ENCODE measurements at places on chromosomes 6 and 20. TPM values are rescaled to one million over a fixed set of nuclear protein-coding genes. Genes with fewer than 3 reads are reported as not detected.

DNA sequence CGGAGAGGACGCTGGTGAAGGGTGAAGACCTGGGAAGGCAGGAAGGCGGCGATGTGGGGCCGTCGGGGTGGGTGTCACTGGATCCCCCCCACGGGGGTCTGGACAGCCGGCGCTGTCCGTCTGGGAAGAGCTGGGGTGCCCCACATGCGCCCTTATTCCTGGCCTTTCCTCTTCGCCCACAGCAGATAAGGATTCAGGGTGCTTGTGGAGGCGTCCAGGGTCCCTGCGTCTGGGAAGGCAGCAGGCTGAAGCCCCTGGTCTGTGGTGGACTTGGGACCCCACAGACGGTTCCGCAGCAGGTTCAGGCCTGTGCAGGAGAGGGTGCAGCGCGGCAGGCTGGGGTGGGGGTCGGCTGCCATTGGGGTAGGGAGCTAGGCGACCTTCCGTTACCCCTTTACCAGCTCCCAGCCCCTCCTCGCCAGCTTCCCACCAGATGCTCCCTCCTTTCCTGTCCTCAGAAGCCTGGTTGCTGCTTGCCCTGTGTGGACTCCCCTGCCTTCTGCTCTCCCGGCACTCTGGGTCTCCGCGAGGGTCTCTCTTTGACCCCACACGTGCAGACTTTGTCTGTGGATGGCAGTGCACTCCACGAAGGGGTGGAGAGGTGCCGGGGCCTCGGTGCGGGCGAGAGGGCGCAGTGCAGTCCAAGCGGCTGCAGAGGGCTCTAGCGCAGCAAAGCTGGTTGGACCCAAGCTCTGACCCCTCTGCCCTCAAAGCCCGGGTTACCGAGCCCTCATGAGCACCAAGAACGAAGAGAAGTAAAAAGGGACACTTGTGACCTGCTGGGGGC is 2.1 kb upstream of the GATA5 start:
- DNase-seq, result no peak

DNA sequence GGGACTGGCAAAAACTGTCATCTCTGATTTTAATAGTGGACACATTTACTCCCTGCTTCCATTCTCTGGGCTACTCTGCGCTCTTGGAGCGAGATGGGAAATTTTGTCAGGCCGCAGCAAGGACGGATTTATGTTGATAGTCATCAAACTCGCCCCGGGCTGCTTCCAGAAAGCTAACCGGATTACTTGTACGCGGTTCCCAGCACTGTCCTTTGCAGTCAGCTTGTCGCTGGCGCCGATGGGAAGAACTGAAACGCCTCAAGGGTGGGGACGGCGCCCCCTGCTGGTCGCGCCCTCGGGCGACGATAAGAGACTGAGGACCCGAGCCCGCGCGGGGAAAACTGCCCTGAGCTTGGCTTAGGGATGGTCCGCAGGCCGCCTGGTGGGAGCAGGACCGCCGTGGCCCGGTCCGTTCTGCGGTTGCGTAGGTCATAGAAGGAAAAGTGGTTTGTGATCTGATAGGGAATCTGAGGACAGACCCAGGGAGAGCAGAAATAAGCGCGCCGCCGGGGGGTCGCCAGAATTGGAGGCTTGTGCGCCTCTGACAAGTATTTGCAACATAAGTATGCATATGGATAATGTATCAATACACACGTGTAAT is 984 bp upstream of the ABT1 start:
- peak; percentile 75 for DNase-seq

- no peak for DNase-seq
These were observed at the start of gene CGA for GRCh38 chr6:87095087-87095509. Gene CGA, minus strand, starts transcription at chr6:87095106. Its CDS starts 6,906 bp downstream, at chr6:87088200.

GRCh38 chr6:10395704-10396546 is 18.9 kb downstream of the TFAP2A start:
- DNase-seq, result no peak

DNA sequence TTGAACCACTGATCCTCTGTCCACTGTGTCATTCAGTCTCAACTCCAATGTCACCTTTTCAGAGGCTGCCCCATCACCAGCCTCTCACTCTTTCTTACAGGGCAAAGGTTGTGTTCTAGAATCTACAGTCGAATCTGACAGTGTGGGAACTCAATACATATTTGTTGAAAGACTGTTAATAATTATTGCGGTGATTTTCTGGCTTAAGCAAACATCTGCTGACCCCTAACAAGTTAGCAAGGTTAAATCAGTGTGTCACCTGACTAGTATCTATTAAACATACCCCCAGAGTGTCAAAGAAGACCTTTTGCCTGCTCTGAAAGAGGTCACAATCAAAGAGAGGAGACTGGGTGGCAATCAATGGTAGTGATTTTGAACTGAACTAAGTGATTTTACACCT is 41.9 kb downstream of the ELOVL2 start:
- no peak for DNase-seq

DNA sequence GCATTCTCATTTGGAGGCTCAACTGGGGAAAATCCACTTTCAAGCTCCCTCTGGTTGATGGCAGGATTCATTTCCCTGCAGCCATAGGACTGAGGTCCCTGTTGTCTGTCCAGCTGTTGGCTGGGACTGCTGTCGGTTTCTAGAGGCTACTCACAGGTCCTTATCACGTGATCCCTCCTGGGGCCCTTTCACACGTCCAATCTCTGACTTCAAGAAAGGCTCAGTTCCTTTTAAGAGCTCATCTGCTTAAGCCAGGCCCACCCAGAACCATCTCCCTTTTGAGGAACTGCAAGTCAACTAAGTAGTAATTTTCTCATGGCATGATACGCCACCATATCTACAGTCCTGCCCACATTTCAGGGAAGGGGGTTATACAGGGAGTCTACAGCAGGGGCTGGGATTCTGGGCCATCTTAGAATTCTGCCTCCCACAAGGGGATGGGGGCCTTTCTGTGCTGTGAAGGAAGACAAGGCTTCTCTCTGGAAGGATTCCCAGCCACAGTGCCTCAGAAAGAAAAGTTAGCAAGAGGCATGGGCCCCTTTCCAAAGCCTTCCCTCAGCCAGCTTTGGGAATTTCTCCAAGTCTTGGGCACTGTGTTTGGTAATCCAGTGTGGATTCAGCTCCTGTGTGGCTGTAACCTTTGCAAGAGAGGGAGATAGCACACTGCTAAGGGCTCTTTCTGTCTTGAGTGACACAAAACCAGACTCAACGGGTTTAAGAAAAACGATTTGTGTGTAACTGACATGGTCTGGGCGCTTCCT is 66.4 kb downstream of the CTCFL start:
- DNase-seq, result no peak

DNA sequence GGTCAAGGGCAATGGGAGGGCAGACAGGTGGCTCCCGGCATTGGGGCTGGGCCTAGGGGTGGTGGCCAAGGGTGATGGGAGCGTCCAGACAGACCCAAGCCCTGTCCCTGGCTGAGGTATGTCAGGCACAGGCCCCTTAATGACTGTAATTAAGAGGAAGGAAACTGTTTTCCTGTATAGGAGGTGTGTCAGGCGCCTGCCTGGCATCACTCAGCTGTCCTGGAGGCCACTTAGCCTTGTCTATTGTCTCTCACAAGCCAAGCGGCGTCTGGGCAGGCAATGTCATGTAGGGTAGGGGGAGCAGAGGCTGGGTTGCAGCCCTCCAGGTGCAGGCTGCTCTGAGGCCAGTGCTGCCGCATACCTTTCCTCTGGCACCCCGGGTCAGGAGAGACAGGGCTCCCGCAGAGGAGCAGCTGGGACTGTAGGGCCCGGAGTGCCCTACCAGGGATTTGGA is 3.9 kb upstream of the FAM83C start:
- DNase-seq, result no peak

DNA sequence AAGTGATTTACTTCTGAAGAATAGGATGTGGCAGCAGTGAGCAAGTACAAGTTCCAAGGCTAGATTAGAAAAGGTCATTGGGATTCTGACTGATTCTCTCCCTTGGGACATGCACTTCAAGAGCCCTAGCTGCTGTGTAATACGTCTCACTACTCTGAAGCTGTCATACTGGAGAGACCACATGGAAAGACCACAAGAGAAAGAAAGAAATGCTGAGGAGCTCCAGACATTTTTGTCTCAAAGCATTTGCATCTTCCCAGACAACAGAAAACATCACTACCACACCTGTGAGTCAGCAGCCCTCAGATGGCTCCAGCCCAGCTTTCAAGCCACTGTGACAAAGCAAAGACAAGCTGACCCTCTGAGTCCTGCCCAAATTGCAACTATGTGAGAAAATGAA is 20.7 kb downstream of the TENT5A start:
- no peak for DNase-seq

DNA sequence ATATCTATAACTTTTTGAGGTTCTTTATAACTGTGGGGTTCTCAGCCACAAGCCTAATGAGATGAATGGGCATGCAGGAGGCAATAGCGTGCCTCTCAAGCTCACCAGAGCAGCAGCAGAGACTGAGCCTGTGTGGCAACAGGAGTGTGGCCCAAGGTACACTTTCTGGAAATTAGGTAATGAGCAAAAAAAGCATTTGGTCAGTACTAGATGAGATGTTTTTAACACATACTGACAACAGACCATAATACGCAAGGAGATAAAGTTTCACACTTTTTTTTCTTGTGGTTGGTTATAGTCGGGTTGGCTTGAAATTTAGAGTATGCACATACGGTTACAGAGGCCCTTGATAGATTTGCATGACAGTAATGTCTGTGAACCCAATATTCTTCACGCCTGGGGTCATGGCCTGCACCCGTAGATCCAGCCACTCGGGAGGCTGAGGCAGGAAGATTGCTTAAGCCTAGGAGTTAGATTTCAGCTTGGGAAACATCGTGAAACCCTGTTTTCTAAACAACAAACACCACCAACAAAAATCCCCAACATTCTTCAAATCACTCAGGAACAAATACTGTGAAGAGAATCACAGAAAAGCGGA is 300.1 kb downstream of the GMDS start:
- no peak for DNase-seq

DNA sequence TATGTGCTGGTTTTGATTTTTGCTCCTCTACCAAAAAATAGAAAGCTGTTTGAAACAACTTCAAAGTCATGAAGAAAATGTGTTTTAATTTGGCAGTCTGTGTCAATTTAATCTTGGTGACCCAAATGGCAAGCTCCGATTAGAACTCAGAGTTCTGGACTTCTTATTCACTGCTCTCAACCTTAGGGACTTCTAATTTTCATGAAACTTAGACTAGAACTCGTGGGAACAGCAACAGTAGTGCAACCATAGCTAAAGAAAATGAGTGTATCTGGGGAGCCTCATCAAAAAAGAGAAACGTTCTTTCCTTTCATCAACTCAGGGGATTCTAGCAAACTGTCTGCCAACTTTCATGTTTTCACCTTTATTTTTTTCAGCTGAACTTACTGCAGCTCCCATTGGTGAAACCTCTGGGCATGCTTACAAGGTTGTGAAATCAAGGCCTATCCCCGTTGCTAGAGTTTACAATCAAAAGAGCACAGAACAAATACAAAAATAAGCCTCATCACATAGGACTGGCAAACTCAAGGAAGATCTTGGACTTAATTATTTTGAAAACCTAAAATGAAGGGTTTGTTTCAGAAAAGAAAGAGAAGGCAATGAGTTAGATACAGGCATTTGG is 114.0 kb upstream of the HSF2 start:
- DNase-seq, result no peak

DNA sequence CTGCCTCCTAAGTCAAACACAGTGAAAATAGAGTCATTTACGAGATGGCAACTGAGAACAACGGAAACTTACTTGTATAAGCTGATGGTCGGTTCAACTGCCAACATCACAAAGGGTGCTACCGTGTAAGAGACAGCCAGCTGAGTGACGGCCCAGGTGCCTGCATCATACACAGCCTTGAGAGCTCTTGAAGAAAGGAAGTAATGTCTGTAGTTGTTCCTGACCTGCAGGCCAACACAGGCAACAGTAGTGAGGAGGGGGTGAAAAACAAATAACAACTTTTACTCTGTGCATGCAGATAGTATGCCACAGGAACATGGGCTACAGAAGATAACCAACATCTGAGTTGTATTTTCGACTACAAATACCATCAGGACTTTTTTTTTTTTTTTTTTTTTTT is 102.7 kb downstream of the MBOAT1 start:
- DNase-seq, result no peak

DNA sequence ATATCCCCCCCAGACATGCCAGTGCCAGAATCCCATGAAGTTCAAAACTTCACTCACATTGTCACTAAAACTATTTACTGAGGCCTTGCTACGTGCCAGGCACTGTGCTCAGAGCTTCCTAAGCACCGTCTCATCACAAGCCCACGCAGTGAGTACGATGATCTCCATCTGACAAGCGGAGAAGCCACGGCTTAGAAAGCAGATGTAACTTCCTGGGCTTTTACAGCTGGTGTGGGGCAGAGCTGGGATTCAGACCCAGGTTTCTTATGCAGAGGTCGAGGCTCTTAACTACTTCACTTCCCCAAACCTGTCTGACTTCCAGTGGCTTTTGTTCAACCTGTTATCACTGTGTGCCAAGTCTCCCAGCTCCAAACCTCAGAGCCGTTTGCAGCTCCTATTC is 8.3 kb downstream of the MDGA1 start:
- DNase-seq, result no peak

DNA sequence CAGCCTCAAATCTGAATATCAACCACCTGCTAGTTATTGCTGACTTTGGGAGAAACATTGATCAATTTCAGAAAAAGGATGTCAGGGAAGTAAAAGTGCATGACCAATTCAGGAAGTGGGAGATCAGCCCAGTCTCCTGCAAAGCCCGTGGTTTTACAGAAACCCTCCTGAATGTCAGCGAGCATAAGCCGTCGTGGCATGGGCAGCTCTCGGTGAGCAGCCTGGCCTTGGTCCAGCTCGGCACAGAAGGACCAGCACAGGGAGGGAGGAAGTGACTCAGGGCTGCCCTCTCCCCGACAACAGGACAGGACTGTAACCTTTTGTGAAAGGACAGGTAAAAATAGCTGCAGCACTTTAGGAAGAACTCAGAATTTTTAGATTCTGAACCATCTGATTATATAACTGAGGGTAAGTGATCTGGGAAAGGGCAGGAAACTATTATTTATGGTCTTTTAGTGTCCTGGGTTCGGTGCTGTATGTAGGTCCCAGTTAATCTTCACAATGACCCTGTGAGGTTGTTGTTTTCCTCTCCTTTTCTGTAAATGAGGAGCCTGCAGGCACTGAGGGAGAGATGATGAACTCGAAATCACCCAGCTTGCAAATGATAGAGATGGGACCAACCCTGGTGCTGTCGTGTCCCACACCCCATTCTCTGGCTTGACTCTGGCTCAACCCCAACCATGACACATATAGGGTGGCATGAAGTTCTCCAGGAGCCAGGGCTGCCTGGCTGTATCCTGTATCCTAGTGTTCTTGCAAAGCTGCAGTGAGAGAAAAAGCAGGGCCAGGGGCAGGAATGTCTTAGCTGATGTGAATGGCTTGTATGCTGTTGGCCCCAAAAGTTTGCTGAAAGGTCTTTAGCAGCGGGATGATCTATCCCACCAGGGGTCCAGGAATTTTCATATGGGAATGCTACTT is 37.6 kb downstream of the NRN1 start:
- no peak for DNase-seq

CRISP3 gene
- total RNA-seq, result not detected

TMEM74B gene
- 0.32 TPM for total RNA-seq

ZBP1 gene
- total RNA-seq, result 38.6 TPM

CCN2 gene
- total RNA-seq, result 0.20 TPM

SLC13A3 gene
- total RNA-seq, result not detected

EYS gene
- not detected for total RNA-seq

ARFRP1 gene
- 44.0 TPM for total RNA-seq

FAM217A gene
- not detected for total RNA-seq

DLL1 gene
- 1.3 TPM for total RNA-seq

Measured in T-helper 17 cell (primary cell).